ENCODE measurements at places on chromosomes 7 and 10. TPM values are rescaled to one million over a fixed set of nuclear protein-coding genes. Genes with fewer than 3 reads are reported as not detected.

WEE2 gene
- total RNA-seq, result not detected

DNA sequence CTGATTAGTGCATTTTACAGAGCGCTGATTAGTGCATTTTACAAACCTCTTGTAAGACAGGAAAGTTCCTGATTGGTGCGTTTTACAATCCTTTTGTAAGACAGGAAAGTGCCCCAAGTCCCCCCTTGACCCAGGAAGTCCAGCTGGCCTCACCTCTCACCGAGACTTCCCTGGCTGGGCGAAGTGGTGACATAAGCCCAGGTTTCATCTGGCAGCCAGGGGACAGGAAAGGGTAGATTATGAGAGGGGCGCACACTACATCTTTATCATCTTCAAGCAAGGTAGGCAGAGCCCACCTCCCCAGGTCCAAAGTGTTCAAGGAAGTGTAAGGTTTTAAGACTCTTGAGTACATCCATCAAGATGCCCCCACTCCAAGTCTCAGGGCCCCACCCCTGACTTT lies 5.5 kb upstream of the GDF10 start:
- DNase-seq, result no peak

SSC4D gene
- 0.78 TPM for total RNA-seq

KLF14 gene
- 0.17 TPM for total RNA-seq

ELFN1 gene
- total RNA-seq, result 13.6 TPM

ZNF425 gene
- total RNA-seq, result 0.83 TPM

Data from right cardiac atrium (tissue), 5 donors.